ENCODE measurements at places on chromosomes 3 and 15.

DNA sequence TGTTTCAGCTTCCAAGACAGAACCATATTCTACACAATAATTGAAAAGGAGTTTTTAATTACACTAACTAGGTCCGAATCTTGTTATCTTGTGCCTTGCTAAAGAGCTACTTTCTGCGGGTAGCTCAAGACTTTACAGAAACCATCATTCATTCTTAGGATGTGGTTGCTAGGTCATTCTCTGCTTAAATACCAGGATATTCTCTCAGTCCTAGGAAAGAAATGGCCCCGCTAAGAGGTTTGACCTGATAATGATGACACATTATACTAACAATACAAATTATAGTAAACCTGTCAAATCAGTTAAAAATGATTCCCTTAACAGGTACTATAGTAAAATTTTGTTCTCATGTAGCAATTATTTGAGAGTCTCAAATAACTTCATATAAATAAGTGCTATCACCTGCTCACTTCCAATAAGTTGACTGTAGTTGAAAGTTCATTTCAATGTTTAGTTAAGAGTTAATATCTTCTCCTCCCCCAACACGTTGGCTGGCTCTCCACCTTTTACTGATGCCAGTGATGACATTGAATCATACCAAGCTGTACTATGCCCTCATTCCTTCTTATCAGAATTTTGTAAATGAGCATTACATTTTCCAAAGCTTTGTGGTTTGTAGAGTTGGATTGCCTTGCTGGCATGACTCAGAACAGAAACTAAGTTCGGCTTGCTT lies 3.6 kb upstream of the C3orf85 start:
- DNase-seq = no peak

- no peak for DNase-seq
Observed at GRCh38 chr15:31461375-31461774, 134.7 kb downstream of the KLF13 start.

GRCh38 chr3:171274222-171274621 lies 186.0 kb downstream of the TNIK start:
- DNase-seq = no peak

GRCh38 chr3:10762611-10763247 lies 53.3 kb upstream of the SLC6A11 start:
- DNase-seq = no peak

DNA sequence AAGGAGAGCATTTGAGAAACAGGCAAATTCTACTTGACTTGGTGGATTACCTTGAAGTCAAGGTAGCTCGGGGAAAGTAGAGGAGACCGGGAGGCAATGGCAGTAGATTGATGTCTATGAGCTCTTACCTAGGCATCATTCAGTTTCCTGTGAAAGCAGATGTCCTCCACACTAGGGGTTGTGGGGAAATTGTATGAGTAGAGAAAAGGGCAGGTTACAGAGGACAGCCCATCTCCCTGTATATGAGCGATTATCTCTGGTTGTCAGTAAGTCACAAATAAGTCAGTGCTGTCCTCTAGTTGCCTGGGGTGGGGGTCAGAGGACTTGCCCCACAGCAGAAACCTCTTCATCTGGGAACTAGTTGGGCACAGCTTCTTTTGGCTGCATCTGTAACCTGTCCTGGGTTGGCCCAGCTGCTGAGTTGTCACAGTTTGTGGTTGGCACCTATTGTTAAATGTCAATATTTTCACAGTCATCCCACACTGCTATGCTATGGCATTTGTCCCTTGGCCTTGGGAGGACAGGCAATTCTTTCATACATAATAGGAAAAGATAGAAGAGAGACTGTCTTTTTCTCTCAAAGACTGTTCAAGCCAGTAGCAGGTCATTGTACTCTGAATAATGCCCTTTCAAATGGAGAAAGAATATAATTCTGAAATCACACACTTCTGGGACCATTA lies 53.6 kb upstream of the LRRFIP2 start:
- DNase-seq = no peak

- no peak for DNase-seq
Observed at GRCh38 chr3:172673210-172673679, 37.6 kb downstream of the NCEH1 start.

- no peak for DNase-seq
Observed at GRCh38 chr3:189406148-189406547, 225.0 kb upstream of the TP63 start.

DNA sequence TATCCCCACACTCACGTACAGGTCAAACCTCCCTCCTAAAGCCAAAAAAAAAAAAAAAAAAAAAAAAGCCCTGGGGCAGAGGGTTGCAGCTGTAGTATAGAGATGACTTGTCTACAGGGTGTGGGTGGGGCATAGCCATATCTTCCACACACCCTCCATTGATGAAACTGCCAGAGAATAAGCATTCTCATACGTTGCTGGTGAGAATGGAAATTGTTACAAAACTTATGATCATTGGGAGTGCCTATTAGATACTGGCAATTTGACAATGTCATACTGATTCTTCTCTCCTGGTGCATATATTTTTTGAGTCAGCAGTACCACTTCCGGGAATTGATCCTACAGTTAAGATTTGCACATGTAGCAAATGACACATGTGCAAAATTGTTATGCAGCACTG lies 11.0 kb upstream of the CTNNB1 start:
- no peak for DNase-seq

- no peak for DNase-seq
Observed at GRCh38 chr15:60918234-60918959, 310.7 kb downstream of the RORA start.

DNA sequence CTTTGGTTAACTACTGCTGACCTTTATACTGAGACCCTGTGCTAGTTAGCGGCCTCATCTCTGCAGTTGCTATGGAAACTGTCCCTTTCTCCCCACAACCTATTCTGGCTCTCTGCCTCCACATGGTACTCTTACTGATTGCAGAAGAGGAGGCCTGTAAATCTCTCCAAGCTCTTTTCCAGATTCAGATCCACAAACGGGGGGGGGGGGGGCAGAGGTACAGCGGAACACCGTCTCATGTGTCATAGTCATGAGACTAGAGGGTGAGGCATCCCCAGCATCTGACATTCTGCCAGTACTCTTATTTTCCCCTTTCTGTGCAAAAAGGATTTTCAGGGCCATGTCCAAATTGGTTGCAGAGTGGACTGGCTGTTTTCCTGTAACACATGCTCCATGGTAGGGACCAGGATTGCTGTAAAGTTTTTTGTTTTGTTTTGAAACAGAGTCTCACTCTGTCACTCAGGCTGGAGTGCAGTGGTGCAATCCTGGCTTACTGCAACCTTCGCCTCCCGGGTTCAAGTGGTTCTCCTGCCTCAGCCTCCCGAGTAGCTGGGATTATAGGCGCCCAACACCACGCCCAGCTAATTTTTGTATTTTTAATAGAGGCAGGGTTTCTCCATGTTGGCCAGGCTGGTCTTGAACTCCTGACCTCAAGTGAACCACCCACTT lies 8.3 kb upstream of the MAP1A start:
- DNase-seq = no peak

DNA sequence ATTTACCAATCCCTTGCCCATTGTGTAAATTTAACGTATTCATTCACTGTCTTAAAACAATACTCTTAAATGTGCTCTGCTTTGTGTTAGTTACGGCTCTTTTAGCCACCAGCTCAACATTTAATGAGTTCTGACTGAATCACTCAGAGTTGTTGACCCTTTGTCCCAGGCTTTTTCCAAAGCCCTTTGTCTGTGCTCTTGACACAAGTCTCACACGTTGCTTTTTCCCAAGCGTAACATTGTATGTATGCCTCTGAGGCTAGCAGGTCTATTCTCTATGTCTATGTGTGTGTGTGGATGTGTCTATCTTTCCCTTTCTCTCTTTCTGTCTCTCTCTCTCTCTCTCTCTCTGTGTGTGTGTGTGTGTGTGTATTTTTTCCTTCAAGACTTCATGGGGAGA lies 435.4 kb upstream of the GOLIM4 start:
- no peak for DNase-seq

DNA sequence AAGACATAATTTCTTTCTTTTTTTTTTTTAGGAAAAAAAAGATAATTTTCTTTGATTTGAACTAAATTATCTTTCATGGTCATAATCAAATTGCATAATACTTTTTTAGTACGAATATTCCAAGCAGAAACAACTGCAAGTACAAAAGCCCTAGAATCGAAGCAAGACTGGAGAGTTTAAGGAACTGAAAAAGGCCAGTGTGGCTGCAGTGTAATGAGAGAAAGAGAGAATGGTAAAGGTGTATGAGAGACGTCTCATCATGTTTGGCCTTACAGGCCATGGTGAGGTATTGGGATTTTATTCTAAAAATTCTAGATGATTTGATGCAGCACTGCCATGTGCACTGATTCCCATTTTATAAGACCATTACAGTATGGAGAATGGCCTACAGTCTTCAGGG lies 180.9 kb downstream of the SUCNR1 start:
- no peak for DNase-seq

DNA sequence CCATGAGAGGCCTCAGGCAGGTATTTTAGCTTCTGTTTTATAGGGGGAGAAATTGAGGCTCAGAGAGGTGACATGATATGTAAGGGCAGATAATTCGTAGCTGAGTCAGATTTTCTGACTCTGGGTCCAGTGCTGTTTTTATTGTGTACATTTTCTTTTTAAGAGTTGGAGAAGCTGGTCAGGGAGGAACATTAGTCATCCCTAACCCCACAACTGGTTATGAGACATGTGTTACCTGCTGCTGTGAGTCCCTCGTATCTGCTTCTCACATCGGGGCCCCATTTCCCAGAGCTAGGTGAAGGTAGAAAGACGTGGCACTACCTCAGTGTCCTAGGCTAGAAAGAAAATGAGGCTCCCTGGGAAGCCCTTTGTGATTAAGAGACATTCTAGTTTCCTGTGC lies 28.6 kb downstream of the GALNT15 start:
- DNase-seq = no peak

DNA sequence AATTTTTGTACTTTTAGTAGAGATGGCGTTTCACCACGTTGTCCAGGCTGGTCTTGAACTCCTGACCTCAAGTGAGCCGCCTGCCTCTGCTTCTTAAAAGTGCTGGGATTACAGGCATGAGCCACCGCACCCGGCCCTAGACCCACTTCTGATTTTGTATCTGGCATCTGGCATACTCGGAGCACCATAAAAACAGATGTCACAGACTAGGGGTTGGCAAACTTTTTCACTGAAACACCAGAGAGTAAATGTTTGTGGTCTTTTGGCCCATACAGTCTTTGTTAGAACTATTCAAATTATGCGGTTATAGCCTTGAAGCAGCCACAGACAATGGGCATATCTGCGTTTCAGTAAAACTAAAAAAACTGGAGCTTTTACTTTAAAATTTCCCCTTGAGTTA lies 110.7 kb downstream of the TJP1 start:
- DNase-seq = no peak

GRCh38 chr15:79004336-79004735 lies 59.5 kb upstream of the CTSH start:
- DNase-seq = no peak

DNA sequence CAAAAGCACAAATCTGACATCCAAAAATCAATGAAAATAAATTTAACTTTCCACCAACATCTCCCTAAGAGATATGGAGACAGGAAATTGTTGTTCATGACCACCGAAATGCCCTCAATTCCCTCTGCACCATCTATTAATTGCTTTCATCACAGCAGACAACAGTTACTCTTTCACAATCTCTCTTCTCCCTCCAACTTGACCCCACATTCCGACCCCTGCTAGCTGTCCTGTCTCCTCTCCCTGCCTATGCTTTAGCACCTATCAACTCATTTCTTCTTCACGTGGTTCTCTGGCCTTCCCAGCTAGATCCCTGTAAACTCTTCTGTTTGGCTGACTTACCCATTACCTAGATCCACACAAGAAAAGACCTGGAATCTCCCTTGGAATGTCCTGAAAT lies 173.9 kb upstream of the ADAMTS9 start:
- DNase-seq = no peak

DNA sequence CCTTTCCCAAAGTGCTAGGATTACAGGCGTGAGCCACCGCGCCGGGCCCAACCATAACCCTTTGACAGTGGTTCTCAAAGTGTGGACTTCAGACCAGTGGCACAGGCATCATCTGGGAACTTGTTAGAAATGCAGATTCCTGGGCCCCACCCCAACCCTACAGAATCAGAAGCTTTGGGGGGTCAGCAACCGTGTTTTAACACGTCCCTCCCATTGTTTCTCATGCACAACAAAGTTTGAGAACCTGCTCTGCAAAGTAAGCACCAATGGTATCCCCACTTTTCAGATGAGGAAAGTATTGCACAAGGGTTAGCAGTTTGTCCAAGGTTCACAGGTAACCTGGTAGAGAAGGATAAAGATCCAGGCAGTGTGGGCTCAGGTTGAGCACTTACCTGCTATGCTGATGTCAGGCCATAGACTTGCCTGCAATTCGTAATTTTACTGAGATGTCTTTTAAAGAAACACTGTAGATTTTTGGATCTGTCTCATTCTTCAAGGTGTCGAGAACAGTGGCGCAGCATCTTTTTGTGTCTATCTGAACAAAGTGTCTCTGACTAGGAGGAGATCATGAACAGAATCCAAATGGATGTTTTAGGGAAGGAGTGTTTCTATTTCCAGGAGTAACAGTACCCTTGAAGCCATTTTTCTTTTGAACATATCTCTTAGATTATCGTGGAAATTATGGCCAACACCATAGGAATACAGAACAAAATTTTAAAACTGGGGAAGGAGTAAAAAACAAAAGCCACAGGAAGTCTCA lies 2.5 kb downstream of the GXYLT2 start:
- no peak for DNase-seq

GRCh38 chr3:101414121-101414520 lies 93.7 kb upstream of the IMPG2 start:
- no peak for DNase-seq

- DNase-seq = no peak
Observed at GRCh38 chr3:33786565-33787327, 11.7 kb upstream of the PDCD6IP start.

- no peak for DNase-seq
Observed at GRCh38 chr3:13414040-13414729, 5.9 kb downstream of the NUP210 start.

DNA sequence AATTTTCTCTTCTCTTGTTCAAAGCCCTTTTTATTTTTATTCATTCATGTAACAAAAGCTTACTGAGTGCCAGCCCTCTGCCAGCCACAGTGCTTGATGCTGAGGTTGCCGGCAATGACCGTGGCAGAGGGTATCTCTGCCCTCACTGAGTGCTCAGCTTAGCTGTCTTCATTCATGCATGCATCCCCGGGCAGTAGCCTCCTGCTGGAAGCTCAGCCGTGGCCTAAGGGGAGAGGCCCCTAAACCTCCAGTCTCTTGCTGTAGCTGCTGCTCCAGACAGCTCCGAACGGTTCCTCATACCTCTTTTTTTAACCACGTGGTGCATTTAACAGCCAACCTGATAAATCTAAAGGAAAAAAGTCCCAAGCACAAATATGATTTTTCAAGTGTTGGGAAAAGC lies 34.6 kb upstream of the CCDC66 start:
- no peak for DNase-seq

- DNase-seq = no peak
Observed at GRCh38 chr3:154729741-154730140, 299.8 kb upstream of the GPR149 start.

Data from GOT3 (cell line).